ENCODE measurements at places on chromosomes 7 and 10.

DNA sequence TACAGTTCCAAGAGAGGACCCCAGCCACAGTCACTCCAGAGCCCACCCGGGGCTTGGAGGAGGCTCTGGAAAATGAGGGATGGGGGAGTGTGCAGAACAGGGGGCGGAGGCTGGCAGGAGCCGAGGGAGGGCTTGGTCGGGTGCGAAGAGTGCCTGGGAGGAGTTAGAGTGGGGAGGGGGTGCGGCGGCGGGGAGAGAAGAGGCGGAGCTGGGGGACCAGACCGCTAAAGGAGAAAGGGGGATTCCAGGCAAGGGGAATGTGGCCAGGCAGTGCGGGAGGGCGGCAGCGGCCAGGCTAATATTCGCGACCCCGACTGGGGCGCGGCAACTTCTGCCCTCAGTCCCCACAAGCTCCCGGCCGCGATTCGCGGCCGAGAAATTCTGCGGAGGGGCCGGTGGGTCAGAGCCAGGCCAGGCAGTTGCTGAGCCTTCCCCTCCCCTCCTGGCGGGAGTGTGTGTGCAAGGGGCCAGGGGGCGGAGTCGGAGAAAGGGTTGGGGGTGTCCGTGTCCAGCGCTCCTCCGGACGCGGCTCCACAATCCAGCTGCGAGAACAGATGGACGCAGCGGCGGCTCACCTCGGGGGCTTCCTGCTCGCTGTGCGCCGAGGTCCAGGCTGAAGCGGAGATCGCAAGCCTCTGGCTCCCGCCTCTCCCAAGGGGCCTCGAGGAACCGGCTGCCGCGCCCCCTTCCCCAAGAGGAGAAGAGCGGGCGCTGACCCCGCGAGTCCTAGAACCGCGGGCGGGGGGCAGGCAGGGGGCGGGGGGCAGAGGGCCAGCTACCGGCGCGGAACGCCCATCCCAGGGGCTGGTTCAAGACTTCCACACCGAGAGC is 612 bp upstream of the SLC18A3 start:
- no peak for DNase-seq

DNA sequence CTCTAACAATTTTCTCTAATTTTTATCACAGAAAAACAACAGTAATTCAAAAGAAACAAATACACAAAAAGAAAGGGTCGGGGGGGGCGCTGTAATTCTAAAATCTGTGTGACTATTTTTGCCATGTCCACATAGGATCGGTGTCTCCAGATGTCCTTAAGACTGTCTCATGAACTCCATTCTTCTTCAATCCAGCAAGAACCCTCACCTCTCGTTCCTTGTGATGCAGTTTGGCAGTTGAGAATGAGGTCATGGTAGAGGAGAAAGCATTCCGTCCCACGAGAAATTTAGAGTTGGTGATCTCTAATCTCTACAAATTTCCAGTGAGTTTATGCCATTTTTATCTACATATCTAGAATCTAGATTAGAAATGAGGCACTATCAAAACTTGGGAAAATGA is 394.7 kb downstream of the TFEC start:
- DNase-seq, result no peak

- no peak for DNase-seq
Measured at GRCh38 chr10:81759111-81759510, 115.9 kb upstream of the NRG3 start.

DNA sequence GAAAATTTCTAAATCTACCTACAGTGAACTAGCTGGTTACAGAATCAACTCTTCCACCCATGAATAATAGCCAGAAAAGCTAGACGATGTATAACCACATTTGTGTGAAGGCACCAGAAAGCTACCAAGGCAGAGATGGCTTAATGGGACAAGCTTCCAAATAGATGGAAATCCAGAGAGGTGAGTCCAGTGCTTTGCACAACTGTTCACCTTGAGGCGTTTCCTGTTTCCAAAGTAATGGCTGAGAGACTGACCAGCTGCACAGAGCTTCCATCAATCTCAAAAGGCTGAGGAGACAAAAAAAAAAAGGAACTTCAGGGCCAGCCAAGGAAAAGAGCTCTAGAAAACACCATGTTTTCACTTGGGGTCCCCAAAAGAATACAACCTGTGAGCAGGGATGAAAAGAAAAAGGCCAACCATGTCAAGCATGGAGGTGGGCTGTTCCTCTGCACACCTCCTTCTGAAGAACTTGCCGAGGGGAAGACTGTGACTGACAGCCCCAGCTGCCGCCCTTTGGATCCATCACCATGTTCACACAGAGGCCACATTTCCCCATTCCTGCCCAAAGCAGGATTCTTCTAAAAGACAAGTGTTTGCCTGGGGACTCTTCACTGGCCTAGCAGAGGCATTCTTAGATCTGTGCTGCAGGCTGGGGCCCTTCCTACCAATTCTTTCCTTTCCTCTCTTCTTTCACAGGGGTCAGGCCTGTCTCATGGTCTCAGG is 72.9 kb downstream of the ARHGAP21 start:
- no peak for DNase-seq

DNA sequence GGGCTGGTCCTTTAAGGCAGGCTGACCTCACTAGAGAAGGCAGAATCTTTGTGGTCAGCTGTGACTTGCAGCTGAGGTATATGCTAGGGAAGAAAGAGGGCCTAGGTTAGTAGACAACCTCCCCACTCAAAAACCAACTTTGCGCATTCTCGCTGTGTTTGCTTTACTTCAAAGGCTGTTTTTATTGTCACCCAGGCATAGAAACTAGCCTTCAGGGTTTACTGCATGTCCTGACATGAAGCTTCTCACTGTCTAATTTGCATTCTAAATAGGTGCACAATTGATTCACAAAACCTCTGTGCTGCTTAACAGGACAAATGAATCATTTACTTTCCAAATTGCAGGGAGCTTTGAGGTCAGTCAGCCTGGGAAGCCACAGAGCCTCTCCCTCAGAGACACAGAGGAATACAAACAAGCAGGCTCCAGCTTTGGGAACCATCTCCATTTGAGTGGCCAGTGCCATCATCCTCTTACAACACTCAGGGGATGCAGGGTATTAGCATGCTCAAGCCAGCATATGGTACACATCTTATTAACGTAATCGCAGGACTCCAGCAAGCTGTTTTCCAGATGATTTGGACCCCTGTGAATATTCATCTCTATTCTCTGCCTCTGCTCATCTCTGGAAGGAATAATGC is 596.4 kb upstream of the GHITM start:
- no peak for DNase-seq
